Cortex of kidney (tissue), 1 donor: ENCODE measurements at places on chromosomes 16 and 17.

DNA sequence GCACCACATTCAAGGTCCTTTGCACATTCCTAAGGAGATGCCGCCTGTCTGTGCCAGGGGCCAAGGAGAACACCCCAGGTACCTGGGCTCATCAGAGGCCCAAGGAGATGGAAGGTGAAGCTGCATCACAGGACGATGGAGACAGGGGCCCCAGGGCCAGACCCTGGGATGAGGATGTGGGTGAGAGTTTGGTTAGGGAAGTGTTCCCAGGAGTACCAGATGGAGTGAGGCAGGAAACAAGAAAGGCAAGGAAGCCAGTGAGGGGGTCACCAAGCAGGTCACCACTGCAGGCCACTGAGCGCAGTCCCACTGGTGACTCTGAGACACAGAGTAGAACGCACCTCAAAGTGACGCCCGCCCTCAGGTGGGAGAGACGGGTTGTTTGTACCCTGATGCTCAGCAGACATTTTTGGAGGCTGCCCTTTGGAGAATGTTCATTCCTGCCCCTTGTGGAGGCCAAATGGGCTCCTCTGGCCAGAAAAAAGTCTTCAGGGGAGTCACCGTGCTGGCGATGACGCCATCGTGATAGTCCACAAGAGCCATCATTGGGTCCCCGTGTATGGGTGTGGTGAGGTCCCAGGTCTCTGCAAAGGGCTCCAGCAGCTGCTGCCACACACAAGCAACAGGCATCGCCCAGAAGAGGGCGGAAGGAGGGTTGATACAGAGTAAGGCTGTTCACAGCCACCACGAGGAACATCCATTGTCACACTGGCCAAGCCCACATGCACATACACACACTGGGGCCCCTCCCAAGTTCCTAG lies 57.5 kb downstream of the BEAN1 start:
- no peak for DNase-seq

DNA sequence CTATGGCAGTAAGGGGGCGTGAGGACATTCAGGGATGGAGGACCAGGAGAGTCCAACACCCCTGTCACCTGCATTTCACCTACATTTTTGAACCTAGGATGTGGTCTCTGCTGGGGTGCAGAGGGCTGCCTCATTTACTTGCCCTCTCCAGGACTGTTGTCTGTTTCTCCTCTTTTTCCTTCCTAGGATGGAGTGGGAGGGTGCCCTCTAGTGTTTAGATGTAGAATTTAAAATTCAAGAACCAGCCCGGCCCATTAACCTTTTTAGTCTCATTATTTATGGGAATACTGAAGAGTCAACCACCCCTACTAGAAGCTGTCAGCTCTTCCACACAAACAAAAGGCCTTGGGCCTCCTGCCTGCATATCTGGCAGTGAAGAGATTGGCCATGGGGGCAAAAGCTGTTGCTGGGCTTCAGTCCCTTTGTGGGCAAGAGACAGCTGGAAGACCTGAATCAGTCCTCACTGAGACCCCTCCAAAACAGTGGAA lies 2.5 kb upstream of the STARD3 start:
- DNase-seq = no peak

- DNase-seq = no peak
Measured at GRCh38 chr17:12637015-12637414, 28.7 kb upstream of the MYOCD start.

DNA sequence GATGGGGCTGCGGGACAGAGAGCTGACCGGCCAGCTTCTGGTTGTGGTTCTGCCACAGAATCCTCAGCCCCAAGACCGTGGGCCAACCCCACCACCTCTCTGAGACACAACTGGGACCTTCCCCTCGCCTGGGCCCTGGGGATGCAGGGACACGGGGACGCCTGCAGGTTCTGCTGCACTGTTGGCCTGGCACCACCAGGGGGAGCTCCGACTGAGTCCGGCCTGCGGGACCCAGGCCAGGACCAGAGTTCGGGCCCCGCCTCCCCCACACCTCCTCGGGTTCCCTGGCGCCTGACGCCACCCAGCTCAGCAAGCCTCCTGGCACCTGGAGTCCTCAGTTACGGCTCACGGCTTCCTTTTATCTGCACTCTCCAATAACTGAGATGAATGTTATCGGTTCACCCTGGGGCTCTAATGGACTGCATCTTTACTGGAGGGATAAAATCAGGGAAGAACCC lies 27.3 kb downstream of the TBC1D16 start:
- DNase-seq = no peak

- no peak for DNase-seq
Measured at GRCh38 chr17:63445954-63446752, at the start of gene CYB561. Gene CYB561 (minus strand): TSS chr17:63446306. CDS start chr17:63437547, 8,759 bp downstream.

DNA sequence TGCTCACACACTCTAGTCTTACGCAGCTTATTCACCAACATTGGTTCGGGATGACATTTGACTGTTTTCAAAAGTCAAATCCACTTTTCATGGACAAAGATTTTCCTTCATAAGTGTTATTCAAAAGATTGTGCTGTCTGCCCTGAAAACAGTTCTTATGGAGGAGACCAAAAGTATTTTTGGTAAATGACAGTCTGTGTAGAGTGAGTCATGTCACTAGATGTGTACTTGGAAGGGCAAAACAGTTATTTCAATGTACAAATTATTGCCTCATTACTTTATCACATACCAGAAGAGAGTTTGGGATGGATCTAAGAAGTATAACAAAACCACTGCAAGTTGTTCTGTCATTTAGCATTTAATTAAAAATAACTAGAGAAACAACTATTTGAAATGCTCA lies 265.6 kb downstream of the CDH13 start:
- DNase-seq = no peak

DNA sequence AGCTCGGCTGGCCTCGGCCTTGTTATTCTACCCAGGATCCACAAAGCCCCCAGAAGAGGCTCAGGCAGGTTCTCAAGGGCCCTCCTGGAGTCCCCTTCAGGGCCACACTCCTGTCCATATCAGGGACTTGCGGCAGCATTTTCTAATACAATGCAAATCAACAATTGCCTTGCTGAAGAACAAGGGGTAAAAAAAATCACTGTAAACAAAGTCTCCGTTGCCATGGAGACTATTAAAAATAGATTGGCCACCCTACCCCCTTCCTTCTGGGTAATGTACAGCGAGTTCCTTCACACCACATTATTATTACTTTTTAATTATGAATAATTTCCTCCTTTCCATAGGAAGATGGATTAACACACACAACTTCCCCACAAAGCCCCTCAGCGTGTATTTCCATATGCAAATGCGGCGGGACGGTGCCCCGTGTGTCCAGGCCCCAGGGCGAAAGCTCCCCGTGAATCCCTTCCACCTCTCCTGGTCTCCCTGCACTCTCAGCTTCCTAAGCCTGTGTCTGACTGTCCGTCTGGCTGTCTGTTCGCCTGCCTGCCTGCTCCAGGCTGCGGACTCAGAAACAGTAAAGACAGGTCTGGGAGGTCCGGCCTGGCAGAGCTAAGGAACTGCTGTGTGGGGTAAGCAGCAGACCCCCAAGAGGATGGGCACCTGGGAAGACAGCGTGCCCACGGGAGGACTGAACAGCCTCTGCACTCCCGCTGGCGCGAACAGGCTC lies 196.6 kb downstream of the RBFOX3 start:
- no peak for DNase-seq

- no peak for DNase-seq
Measured at GRCh38 chr17:2996810-2997670, 66.4 kb downstream of the OR1D5 start.

DNA sequence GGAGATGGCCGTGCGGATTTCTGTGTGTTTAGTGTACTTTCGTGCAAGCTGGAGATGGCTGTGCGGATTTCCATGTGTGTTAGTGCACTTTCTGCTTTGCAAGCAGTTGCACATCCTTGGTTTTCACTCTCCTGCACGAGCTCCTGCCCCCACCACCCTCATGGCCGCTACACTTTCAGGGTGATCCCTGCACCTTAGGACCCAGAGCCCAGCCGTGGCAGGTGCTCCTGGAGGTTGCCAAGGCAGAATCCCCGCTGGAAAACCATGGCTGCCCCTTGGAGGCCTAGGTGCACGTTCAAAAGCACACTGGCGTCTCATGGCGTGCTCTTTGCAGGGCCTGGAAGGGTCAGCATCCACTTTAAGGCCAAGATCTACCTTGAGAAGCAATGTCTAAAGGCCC lies 311.0 kb upstream of the TNRC6C start:
- DNase-seq = no peak

DNA sequence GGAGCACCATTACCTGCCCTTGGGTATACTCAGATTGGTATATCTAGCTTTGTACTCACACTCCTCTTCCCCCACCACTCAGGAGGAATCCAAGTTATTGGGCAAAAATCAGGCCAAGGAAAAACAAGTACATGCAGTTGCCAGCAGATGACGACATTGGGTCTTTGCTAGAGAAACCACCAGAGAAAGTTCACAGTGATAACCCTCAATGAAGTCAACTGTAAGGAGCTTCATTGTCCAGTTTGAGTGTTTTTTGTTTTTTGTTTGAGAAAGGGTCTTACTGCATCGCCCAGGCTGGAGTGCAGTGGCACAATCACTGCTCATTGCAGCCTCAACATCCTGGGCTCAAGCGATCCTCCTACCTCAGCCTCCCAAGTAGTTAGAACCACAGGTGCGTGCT lies 34.6 kb upstream of the TOX3 start:
- no peak for DNase-seq

DNA sequence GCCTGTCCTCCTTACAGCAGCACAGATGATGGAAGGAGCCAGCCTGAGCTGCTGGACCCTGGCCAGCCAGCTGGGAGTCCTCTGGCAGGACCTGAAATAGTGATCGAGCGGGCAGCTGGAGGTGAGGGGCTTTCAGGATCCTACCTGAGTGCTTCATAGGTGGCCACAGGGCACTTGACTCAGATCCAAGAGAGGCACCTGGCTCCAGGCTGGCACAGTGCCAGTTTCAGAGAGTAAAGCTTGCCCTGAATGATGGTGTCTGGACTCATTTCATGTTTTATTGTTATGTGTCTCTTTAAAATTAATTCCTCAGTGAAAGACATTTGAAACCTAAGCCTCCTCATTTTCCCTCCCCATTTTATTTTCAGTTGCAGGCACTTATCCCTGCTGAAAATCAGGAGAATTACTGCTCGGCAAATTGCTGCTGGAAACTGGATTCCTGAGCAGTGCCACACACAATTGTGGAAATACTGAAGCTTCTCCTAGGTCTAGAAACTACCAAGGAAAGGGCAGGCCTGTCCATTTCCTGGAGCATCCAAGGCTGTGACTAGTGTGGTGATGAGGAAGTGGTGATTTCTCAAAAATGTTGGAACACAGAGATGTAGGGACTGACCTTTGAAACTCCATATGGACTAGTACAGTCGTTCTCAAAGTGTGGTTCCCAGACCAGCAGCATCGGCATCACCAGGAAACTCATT lies 16.1 kb upstream of the ADAMTS18 start:
- no peak for DNase-seq

DNA sequence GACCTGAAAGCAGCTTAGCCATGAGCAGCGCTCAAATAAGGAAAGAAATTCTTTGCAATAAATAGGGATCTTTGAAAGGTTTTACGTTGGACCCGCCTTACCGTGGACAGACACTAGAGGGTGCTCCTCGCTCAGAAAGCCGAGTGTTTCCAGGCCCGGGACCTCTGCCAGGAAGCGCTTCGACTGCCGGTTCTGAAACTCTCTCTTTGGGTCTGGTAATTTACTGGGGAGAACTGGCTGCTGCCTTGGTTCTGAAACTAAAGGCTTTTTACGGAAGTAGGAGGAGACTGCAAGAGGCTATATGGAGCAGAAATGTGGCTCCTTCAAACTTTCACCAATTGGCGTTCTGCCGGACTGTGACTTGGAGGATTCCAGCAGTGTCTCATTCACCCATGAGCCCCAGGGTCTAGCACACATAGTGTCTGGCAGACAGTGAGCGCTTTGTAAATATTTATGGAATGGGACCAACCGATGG lies 45.6 kb upstream of the HOXB9 start:
- no peak for DNase-seq

GRCh38 chr17:41500131-41500911 lies 5.1 kb downstream of the KRT13 start:
- no peak for DNase-seq

DNA sequence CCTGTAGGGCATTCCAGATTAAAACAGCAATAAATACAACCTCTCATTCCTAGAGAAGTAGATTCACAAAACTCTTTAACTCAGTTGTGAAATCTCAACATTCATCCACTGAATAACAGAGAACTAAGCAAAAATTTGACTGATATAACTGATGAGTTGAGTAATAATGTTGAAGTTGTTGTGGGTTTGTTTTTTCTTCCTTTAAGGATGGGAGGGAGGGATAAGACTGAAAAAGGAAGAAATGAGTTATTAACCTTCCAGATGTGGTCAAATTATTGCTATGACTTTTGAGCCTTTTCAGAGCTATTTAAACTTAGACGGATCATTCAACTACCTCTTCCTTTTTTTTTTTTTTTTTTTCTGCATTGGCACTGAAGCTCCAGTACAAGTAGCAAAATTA lies 38.6 kb downstream of the SKAP1 start:
- DNase-seq = no peak

- DNase-seq = no peak
Measured at GRCh38 chr17:2374549-2375285, 26.1 kb downstream of the MNT start.

DNA sequence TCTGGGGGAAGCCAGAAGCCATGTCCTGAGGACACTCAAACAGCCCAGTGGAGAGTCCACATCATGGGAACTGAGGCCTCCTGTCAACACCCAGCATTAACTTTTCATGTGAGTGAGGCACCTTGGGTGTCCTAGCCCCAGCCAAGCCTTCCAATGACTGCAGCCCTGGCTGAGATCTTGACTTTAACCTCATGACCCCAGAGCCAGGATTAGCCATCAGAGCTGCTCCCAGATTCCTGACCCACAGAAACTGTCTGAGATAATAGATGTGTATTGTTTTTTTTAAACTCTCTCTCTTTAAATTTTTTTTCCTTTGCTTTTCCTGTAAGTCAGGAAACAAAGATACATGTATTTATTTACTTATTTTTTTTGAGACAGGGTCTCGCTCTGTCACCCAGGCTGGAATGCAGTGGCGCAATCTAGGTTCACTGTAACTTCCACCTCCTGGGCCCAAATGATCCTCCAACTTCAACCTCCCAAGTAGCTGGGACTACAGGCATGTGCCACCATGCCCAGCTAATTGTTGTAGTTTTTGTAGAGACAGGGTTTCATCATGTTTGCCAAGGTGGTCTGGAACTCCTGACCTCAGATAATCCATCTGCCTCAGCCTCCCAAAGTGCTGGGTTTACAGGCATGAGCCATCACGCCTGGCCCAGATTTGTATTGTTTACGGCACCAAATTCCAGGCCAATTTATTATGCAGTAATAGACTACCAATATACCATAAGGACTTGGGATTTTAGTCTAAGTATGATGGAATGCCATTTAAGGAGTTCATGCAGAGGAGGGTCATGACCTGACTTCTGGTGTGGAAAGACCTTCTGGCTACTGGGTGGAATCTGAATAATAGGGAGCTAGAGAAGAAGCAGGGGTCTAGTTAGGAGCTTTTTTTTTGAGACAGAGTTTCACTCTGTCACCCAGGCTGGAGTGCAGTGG lies 14.0 kb upstream of the TMEM94 start:
- DNase-seq = no peak

- no peak for DNase-seq
Measured at GRCh38 chr17:6365200-6365943, 69.5 kb downstream of the AIPL1 start.

DNA sequence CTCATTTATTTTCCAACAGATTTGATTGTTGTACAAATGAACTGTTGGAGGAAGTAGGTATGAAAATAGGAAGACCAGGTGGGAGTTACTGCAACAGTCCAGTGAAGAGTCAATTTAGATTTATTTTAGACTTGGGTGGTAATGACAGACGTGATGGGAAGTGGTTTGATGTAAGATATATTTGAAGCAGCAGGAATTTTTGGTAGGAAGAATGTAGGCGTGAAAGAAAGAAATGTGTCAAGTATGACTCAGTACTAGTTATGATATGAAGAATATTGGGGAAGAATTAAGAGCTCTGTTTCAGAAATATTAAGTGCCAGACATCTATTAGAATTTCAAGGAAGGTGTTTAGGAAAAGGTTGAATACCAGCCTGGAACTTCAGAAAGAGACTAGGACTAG lies 247.9 kb upstream of the AXIN2 start:
- DNase-seq = no peak
